T-helper 17 cell (primary cell): ENCODE measurements at places on chromosomes 16 and 17. TPM values are rescaled to one million over a fixed set of nuclear protein-coding genes. Genes with fewer than 3 reads are reported as not detected.

DNA sequence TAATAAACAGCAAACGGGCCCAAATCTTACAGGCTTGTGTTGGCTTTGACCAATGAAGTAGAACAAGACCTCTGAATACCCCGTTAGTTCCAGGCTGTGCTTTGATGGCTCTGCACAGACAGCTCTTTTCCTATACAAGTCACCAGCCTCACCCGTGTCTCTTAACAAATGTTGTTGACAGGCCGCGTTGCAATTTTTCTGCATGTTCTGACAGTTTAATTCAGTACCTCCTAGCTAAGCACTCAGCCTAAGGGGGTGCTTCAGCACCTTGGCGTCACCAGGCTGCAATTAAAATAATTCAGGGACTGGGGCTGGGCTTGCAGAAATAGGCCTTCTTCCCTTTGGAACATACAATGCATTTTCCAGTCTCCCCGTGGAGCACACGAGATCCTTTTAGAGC lies 500.1 kb downstream of the MAF start:
- peaks cover 6% of the 10 kb centered on the region for H3K4me1 ChIP-seq
- DNase-seq, result no peak
- H3K4me3 ChIP-seq, result no peak overlapping the region

SMIM22 gene
- not detected for total RNA-seq

- H3K27ac ChIP-seq, result no peak overlapping the region
- no peak overlapping the region for H3K4me3 ChIP-seq
- no peak for DNase-seq
- H3K36me3 ChIP-seq, result no peaks in the 10 kb centered on the region
Measured at GRCh38 chr17:60717814-60718213, 40.2 kb downstream of the BCAS3 start.

CD300C gene
- total RNA-seq, result 1.2 TPM

GRCh38 chr17:7841396-7841914 lies 7.4 kb downstream of the KDM6B start:
- no peaks in the 10 kb centered on the region for H3K27me3 ChIP-seq
- peaks cover 73% of the 10 kb centered on the region for H3K4me1 ChIP-seq
- DNase-seq, result peak; percentile 89

JPH3 gene
- total RNA-seq, result not detected

- H3K4me3 ChIP-seq, result peak overlapping the region; percentile 39
- H3K4me1 ChIP-seq, result peaks cover 13% of the 10 kb centered on the region
- no peaks in the 10 kb centered on the region for H3K27me3 ChIP-seq
- H3K36me3 ChIP-seq, result no peaks in the 10 kb centered on the region
- no peak for DNase-seq
Measured at GRCh38 chr16:23597003-23597756, 1.1 kb upstream of the NDUFAB1 start.

DNA sequence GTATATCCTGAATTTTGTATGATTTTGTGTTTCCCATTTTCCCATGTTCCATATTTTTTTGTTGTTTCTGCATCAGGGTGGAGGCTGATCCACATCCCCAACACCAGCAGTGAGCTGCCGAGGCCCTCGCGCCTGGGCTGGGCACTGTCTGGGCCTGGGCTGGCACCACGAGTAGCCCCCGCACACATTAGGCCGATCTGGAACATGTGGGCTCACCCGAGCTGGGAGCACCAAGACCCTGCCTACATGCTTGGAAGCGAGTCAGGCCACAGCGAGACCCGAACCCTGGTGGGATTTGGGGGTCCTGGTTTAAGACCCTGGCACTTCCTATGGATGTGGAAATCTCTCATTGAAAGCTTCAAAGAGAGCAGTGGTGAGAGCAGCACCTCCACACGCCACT lies 8.5 kb downstream of the KCTD5 start:
- H3K36me3 ChIP-seq, result no peaks in the 10 kb centered on the region

RDM1 gene
- not detected for total RNA-seq

GRCh38 chr16:80231121-80231520 lies 309.7 kb upstream of the DYNLRB2 start:
- H3K27ac ChIP-seq, result no peak overlapping the region
- H3K27me3 ChIP-seq, result peaks cover 7% of the 10 kb centered on the region
- no peak overlapping the region for H3K4me3 ChIP-seq
- DNase-seq, result no peak
- no peaks in the 10 kb centered on the region for H3K4me1 ChIP-seq

MMP28 gene
- total RNA-seq, result 0.44 TPM

- DNase-seq, result no peak
- peak overlapping the region; percentile 84 for H3K27ac ChIP-seq
- no peaks in the 10 kb centered on the region for H3K27me3 ChIP-seq
Measured at GRCh38 chr17:51419476-51419875, 159.1 kb downstream of the UTP18 start.

- peak overlapping the region; percentile 80 for H3K27ac ChIP-seq
- no peaks in the 10 kb centered on the region for H3K27me3 ChIP-seq
- no peak overlapping the region for H3K4me3 ChIP-seq
- H3K4me1 ChIP-seq, result peaks cover 24% of the 10 kb centered on the region
- no peak for DNase-seq
Measured at GRCh38 chr16:30884760-30885159, 9.1 kb downstream of the BCL7C start.

DPEP3 gene
- total RNA-seq, result 0.68 TPM

GRCh38 chr17:51846566-51846965 lies 311.9 kb downstream of the CA10 start:
- no peak overlapping the region for H3K4me3 ChIP-seq
- no peaks in the 10 kb centered on the region for H3K36me3 ChIP-seq
- no peaks in the 10 kb centered on the region for H3K4me1 ChIP-seq
- peaks cover 36% of the 10 kb centered on the region for H3K27me3 ChIP-seq
- no peak for DNase-seq

DNA sequence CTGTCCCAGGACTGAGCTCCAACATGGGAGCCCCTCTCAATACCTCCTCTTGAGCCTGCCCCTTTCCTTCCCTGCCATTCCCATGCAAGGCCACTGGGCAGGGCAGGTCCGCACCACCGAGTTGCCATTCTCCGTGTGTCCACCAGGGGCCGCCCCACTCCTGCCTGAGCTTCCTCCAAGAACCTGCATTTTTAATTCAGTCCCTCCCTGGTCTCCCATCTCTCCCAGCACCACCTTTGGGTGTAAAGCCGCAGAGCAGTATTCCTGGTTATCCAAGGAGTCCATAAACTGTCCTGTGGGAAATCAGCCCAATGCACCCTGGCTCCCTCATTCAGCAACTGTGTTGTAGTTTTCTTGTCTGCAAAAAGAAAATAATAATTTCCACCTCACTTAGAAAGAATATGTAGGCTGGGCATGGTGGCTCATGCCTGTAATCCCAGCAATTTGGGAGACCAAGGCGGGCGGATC lies 15.9 kb upstream of the ANKRD40CL start:
- peaks cover 24% of the 10 kb centered on the region for H3K4me1 ChIP-seq
- H3K27ac ChIP-seq, result no peak overlapping the region
- H3K36me3 ChIP-seq, result peaks cover 3% of the 10 kb centered on the region
- peak; percentile 75 for DNase-seq
- peak overlapping the region; percentile 75 for H3K4me3 ChIP-seq

- no peaks in the 10 kb centered on the region for H3K36me3 ChIP-seq
- peaks cover 4% of the 10 kb centered on the region for H3K27me3 ChIP-seq
- no peak for DNase-seq
- H3K27ac ChIP-seq, result no peak overlapping the region
Measured at GRCh38 chr16:73020409-73020884, 27.5 kb downstream of the ZFHX3 start.
